ENCODE measurements at places on chromosomes 5 and 9.

DNA sequence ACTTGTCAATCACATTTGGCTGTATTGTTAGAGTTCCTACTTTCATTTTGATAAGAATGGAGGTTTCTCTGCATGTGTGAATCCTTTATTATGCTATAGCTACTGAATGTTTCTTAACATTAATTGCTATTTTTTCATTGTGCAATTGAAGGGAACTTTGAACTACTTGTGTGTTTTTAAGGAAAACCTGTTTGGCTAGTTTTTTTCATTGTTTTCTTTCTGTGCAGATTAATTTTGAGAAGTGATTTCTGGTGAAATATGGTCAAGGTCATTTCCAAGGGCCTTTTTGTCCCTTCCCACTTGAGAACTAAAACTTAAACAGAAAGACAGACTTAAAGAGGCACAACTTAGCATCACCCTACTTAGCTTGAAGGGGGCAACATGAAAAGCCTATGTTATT, 1309.2 kb upstream of the WWC1 start:
- DNase-seq: no peak

DNA sequence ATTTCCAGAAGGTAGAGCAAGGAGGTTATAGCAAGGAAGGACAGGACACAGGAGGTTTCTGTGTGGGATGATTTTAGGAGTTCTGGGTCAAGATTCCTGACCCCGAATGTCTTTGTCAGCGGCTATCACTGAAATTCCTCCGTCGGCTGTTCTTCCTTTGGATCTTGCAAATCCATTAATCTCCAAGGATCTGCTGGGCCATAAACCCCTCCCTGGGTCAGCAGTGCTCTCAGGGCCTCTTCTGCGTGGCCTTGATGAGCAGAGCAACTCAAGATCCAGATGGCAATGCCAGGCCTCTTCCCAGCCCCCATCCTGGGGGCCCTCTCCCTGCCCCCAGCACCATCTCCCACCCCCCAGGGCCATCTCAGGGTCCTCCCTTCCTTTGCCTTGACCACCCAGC, 16.3 kb upstream of the COL27A1 start:
- no peak for DNase-seq

GRCh38 chr5:95440825-95441224, 49.7 kb downstream of the FAM81B start:
- no peak for DNase-seq

DNA sequence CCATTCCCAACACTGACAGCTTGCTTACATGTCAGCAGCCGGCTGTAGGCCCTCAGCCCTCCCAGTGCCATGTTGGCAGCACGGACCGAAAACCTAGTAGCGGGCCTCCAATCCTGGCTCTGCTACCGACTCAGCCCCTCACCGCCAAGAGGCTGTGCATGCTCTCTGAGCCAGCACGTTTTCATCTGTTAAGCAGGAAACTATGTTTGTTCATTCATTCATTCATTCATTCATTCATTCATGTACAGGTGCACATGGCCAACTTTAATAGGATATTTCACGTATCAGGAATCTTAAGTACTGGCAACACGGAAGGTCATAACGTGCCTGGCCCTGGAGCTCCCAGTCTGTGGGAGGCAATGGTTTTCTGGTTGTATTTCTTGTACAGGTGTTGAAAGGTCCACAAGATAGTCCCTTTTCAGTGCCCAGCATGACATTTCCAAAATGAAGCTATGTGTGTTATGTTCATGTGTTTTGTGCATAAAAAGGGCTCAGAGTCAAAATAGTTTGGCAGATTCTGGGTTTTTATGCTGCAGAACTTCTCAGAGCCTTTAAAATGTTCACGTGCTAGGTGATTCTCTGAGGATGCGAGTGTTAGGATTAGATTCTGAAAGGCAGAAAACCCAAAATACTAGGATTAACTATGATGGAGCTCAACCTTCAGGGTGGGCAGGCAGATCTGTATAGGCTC, 17.7 kb downstream of the SUSD3 start:
- no peak for DNase-seq

- no peak for DNase-seq
Observed at GRCh38 chr5:159915904-159916840, at the start of gene ADRA1B. Gene ADRA1B (plus strand): TSS chr5:159916482. CDS start chr5:159916906, 424 bp downstream.

- no peak for DNase-seq
Observed at GRCh38 chr5:145056800-145057199, 778.3 kb downstream of the PRELID2 start.

DNA sequence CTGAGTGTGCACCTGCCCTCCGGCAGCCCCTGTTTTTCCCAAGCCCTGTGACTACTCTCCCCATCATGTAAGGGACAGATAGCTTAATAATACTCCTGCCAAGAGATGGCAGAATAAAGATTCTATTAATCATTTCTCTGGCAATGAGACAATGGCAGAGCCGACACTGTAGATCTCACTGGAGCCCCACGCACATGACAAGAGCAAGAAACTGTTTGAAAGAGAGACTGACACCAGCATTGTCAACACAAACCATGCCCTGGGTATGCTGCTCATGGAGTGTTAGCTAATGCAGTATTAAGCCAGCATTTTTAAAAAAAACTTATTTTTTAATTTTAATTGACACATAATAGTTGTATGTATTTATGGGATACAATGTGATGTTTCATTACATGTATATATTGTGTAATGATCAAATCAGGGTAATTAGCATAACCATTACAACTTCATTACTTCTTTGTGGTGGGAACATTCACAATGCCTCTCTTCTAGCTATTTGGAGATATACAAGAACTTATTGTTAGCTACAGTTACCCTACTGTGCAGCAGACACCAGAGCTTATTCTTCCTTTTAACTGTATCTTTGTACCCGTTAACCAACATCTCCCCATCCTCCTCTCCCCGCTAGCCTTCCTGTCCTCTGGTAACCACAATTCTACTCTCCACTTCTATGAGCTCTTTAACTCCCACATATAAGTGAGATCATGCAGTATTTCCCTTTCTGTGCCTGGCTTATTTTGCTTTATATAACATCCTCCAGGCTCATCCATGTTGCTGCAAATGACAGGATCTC, 31.5 kb upstream of the SEMA4D start:
- DNase-seq: peak; percentile 89

- no peak for DNase-seq
Observed at GRCh38 chr5:7540736-7541485, 145.0 kb downstream of the ADCY2 start.

DNA sequence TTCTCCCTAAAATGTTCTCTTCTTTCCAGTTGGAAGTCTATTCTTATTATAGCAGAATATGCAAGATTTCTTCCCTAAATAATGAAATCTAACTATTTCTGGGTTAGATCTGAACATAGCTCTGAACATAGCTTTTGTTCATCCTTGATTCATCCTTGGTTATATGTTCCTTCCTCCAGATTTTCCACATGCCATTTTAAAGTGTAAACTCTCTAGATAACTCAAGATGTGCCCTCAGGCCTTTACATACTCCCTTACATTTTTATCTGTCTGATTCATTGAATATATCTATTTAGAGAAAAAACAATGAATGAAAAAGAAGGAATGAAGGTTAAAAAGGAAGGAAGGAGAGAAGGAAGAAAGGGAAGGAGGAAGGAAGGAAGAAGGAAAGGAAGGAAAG, 100.9 kb downstream of the FBXO38 start:
- no peak for DNase-seq

- DNase-seq: no peak
Observed at GRCh38 chr5:115558388-115558956, 13.9 kb upstream of the FEM1C start.

- no peak for DNase-seq
Observed at GRCh38 chr5:5363045-5363444, 59.4 kb upstream of the ICE1 start.

- DNase-seq: no peak
Observed at GRCh38 chr5:64854855-64855254, 86.1 kb downstream of the CWC27 start.

DNA sequence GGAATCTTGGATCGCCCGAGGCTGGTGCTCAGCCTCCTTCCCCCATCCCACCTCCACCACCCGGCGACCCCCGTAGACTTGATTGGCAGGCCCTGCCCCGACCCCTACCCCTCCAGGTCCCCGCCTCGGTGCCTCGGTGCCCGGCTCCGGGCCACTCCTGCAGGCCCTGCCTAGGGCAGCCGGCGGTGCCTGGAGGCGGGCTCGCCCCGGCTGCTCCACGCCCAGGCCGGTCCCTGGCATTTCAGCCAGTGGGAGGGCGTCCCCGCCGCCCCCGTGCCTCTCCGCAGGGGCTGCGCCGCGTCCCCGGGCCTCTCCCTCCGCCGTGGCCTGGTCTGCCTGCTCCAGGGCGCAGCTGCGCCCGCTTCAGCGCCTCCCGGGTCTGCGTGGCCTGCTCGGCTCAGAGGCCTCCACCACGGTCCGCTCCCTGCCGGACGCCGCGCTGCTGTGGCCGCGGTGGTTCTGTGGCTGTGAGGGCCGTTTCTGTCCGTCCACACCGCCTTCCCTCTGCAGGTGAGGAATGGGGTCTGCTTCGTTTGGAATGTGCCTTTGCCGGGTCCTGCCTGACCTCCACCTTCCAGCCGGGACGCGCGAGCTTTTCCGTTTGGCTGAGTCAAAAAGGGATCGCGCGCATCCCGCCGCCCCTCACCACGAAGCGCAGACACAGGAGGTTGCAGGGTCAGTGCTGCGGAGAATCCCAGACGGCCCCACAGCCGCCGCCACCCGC, 48.3 kb upstream of the IRX4 start:
- no peak for DNase-seq

- DNase-seq: no peak
Observed at GRCh38 chr9:93262537-93263310, 78.8 kb downstream of the WNK2 start.

- no peak for DNase-seq
Observed at GRCh38 chr9:93895535-93895934, 59.6 kb downstream of the BARX1 start.
